ENCODE measurements at places on chromosomes 7 and 10. TPM values are rescaled to one million over a fixed set of nuclear protein-coding genes. Genes with fewer than 3 reads are reported as not detected.
A peak's percentile ranks its signal among the peaks of the same experiment; 100 is the strongest.

Gene LIPF
- not detected for polyA plus RNA-seq

DNA sequence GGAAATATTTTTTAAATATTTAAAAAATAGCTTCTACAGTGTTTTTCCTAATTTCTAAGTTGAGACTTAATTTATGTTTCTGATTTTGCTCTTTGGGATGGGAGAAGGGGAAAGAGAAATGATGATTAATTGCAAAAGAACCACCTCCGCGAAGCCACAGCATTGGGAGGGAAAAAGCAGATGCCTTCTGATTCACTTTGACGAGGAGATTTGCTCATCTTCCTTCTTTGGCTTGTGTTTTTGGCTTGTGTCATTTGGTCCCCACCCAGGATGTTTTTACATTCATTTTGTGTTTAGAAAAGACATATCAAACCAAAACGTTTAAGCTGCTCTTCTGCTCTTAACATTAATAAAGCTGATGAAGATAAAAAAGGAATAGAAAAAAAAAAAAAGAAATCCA lies 121.7 kb downstream of the MACC1 start:
- no peak for DNase-seq

- DNase-seq: no peak
Observed at GRCh38 chr10:29469481-29470354, 165.1 kb downstream of the SVIL start.

Gene STEAP1
- 5.5 TPM for polyA plus RNA-seq

Gene BTBD16
- polyA plus RNA-seq: not detected

GRCh38 chr7:568031-568951 lies 48.6 kb upstream of the PDGFA start:
- DNase-seq: peak; percentile 31

GRCh38 chr10:121661451-121661851 lies 63.2 kb upstream of the FGFR2 start:
- DNase-seq: no peak

- DNase-seq: no peak
Observed at GRCh38 chr7:48390388-48391327, 219.4 kb downstream of the ABCA13 start.

Gene IRF5
- polyA plus RNA-seq: 0.14 TPM

GRCh38 chr7:131383417-131384285 lies 56.0 kb downstream of the MKLN1 start:
- DNase-seq: peak; percentile 40

DNA sequence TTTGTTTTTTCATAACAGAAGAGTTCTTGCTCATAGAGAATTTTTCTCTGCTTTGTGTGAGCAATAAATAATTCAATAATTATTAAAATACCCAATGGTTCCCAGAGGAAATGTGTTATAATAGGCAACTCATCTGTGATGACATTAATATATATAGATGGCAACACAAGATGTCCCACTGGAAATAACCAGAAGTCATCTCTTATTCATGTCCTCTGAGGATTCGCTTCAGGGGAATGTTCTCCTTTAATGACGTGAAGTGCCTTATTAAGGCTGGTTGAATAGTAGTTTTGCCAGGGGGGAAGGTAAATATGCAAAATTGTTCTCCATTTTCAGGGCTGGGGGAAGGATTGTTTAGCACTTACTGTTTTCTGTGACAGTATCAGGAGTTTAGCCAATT lies 3.1 kb downstream of the SLC39A12 start:
- peak; percentile 5 for DNase-seq

GRCh38 chr7:2796358-2797352 lies 47.5 kb downstream of the GNA12 start:
- peak; percentile 94 for DNase-seq

DNA sequence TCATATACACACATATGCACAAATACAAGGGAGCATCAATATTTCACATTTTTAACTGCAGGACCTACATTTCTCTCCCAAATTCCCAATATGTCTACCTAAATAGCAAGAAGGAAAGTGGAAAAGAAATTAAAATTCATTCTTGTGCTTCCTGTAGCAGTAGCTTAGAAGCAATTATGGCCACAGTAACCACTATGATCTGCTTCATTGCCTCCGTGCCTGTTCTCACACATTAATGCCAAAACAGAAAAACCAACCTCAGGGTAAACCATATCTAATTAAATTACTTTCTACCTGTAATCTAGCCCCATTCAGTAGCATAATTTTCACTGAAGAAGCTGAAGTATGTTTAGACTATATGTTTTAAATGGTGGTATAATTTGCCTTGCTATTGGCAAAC lies 55.2 kb downstream of the HYCC1 start:
- no peak for DNase-seq

DNA sequence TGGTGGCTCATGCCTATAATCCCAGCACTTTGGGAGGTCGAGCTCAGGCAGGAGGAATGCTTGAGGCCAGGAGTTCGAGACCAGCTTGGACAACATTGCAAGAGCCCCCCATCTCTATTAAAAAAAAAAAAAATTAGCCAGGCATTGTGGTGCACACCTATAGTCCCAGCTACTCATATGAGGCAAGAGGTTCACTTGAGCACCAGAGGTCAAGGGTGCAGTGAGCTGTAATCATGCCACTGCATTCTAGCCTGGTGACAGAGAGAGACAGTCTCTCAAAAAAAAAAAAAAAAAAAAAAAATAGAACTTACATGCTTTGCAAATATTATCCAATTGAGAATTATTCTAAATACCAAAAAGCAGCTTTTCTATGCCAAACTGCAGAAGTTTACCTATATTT lies 11.0 kb downstream of the KIN start:
- no peak for DNase-seq

GRCh38 chr10:128571745-128572144 lies 445.5 kb upstream of the MKI67 start:
- no peak for DNase-seq

DNA sequence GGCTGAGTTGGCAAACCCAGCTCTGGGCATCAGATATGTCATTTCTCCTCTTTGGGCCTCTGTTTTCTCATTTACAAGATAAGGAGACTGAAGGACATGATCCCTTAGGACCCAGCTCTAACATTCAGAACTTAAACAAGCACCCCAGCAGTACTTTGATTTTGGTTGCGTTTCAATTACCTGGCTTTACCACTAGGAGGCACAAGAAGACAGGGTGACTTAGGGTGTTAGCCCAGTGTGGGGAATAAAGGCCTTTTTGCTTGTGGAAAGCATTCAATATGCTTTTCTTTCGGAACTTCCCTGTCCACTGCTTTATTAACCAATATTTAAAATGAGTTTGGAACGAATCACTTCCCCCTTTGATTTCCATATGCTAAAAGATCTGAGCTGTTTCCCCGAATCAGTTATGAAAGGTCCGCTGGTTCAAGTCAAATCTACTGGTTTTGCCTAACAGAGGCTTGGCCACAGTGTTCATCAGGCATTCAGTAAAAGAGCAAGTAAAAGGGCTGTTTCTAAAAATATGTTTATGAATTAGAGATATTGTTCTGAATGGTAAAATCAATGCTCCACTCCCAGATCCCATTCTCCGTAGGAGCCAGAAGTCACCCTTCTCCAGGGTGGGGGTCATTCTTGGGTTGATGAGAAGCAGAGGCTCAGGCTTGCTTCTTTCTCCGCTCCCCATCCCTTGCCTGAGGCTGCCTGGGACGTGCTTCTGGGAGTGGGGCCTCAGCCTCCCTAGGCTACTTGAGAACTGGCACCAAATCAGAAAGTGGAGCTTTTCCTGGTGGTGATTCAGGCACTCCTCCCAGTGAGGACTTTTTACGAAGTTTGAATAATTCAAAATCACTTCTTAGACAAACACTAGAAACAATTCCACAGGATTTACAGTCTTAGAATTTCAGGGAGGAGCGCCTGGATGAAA lies 105.5 kb downstream of the MYOF start:
- peak; percentile 90 for DNase-seq

- DNase-seq: peak; percentile 65
Observed at GRCh38 chr10:100022403-100022802, 12.7 kb upstream of the DNMBP start.

Gene LHFPL3
- polyA plus RNA-seq: not detected

Gene ACHE
- polyA plus RNA-seq: 0.65 TPM

Gene PPP1R17
- polyA plus RNA-seq: not detected

Gene OR6B1
- not detected for polyA plus RNA-seq

- no peak for DNase-seq
Observed at GRCh38 chr7:105768898-105769507, 107.4 kb downstream of the ATXN7L1 start.

- peak; percentile 62 for DNase-seq
Observed at GRCh38 chr7:151700586-151701165, 176.2 kb downstream of the PRKAG2 start.

DNA sequence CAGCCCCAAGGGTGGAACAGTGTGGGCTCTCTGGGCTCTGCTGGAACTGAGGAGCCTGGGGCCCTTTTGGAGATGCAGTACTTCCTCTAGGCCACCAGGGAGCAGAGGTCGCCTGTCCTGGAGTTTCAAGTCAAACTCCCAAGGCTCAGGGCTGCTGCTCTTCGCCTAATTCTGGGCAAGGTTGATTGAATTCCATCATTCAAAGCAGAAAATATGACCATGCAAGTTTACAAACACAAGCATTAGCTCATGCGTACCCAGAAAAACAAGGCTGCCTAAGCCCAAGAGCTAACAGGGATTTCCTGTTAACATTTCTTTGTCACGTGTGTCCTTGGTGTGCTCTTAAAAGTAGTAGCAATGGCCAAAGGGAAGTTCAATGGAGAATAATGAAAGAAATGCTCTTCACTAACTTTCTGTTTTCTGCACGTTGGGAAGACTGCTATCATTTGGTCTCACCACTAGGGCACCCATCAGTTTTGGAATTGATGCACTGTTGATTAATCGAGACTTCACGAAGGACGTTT lies 20.1 kb downstream of the LDB3 start:
- peak; percentile 70 for DNase-seq

GRCh38 chr10:5585517-5586206 lies 60.9 kb downstream of the CALML3 start:
- DNase-seq: no peak

Gene PIK3AP1
- polyA plus RNA-seq: 0.14 TPM

- DNase-seq: no peak
Observed at GRCh38 chr10:13590886-13591285, 4.1 kb downstream of the PRPF18 start.

GRCh38 chr10:34172936-34173533 lies 642.1 kb downstream of the PARD3 start:
- DNase-seq: no peak

- DNase-seq: no peak
Observed at GRCh38 chr7:12303495-12303894, 92.4 kb downstream of the TMEM106B start.
